Endothelial cell of umbilical vein (primary cell): ENCODE measurements at places on chromosomes 3 and 15. TPM values are rescaled to one million over a fixed set of nuclear protein-coding genes. Genes with fewer than 3 reads are reported as not detected.

DNA sequence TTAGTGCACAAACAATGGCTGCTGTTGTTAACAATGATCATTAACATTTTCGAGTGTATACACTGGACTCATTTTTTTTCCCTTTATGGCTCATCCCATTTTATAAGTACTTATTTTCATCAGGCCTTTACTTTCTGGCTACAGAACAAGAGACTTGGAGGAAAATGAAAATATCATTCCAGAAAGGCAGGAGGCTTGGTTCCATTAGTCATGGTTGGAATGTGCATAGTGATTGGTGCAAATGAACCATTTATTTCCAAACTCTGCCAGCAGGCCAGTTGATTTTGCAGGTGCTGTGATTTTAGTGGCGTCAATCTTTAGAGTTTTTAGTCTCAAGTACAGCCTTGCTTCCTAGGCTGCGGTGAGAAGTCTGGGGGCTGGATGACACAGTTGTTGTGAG lies 151.8 kb downstream of the ITPR1 start:
- no peak for DNase-seq

GRCh38 chr3:169457807-169458697 lies 205.5 kb downstream of the MECOM start:
- no peak for DNase-seq

- DNase-seq = no peak
Observed at GRCh38 chr3:37148208-37148607, 26.2 kb downstream of the LRRFIP2 start.

GRCh38 chr3:59001675-59002074 lies 48.1 kb downstream of the CFAP20DC start:
- DNase-seq = no peak

The GOLIM4 gene
- 39.7 and 40.8 TPM in 2 replicates for total RNA-seq

The CFAP20DC gene
- 1.9 and 2.1 TPM in 2 replicates for total RNA-seq

- DNase-seq = no peak
Observed at GRCh38 chr3:184479426-184480126, 82.0 kb upstream of the EPHB3 start.

- no peak for DNase-seq
Observed at GRCh38 chr15:59266028-59266427, 59.4 kb downstream of the LDHAL6B start.

DNA sequence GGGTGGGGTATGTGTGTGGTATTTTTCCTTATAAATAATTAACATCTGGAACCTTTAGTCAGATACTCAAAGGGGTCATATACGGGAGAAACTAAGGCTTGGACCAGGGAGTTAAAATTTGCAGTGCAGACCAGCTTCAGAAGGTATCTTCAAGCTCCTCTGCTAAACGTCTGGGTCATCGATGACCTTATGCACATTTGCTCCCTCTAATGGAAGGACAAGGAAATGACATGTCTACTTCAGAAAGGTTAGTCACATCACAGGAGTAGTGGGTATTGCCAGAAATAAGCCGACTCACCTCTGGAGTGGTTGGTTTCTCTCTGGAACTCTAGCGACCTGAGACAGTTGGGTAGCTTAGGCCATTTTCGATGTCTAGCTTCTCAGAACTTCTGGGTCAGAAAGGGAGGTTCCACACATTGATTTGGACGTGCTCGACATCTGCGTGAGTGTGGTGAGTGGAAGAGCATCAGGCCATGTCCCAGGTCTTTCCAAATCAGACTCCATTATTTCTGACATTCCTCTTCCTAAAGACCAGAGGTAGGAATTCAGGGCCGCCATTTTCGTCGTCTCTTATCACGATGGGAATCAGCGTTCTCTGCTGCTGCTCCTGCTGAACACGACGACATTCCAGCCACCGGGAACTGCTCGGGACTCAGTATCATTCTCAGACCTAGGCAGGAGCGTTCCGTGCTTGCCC lies 31.8 kb upstream of the RASA2 start:
- DNase-seq = peak; percentile 71

The OR4F15 gene
- not detected in 2 replicates for total RNA-seq

DNA sequence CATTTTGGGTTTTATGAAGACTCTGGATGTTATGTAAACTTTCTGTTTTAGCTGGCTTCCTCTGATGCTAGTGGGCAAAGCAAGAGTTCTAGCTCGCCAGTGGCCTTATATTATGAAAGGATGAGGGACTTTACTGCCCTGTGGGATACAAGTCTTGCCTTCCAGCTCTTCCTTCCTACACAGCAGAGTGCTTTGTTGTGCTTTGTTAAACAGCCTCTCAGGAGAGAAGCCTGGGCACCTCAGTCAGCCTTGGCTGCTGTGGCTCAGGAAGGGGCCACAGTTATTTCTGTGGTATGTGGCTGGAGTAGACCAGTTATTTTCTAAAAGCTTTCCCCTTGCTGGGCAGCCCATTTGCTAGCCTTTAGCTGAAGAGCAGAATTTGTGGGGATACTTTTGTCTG lies 69.5 kb upstream of the SUCLG2 start:
- DNase-seq = no peak

GRCh38 chr3:142896201-142896755 lies 7.4 kb upstream of the PCOLCE2 start:
- no peak for DNase-seq

DNA sequence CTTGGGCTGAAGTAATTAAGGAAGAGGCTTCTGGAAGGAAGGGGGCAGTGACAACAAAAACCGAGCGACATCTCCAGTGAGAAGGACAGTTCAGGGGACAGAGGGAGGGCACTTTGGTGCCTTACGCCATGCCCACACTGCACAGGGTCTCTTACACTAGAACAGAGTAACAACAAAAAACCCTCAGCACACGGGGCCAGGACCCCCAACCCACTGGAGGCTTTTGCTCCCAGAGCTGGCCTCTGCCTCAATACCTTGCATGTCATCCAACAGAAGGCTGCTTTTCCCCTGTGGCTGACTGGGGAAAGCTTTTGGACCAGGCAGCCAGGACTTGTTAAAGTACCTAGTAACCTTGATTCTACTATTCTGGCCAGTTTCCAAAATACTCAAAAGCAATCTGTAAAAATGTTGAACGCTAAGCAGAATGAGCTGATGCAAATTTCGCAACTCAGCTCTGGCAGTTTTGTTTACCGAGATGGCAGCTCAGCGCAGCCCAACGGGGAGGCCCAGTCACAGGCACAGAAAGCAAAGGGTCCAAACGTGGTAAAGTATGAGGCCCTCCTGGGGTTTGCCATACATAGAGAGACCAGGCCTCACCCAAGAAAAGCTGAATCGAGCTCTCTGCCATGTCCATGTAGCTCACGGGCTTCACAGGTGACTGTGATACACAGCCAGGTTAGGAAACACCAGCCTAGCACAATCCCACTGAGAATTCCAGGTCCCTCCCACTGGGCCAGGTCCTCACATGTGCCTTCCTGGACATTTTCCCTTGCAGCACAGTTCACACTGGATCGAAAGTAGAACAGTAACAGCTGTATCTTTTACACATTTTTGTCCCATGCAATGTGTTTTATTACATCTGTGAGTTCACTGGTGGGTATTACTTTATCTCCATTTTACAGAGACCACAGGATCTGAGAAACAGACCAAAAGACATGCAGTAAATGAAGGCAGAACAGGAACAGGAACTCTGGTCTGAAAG lies 6.0 kb downstream of the CHCHD4 start:
- DNase-seq = no peak

The AP3S2 gene
- total RNA-seq = 20.4 and 31.1 TPM in 2 replicates

GRCh38 chr3:66018057-66019033 lies 20.4 kb downstream of the MAGI1 start:
- DNase-seq = no peak

DNA sequence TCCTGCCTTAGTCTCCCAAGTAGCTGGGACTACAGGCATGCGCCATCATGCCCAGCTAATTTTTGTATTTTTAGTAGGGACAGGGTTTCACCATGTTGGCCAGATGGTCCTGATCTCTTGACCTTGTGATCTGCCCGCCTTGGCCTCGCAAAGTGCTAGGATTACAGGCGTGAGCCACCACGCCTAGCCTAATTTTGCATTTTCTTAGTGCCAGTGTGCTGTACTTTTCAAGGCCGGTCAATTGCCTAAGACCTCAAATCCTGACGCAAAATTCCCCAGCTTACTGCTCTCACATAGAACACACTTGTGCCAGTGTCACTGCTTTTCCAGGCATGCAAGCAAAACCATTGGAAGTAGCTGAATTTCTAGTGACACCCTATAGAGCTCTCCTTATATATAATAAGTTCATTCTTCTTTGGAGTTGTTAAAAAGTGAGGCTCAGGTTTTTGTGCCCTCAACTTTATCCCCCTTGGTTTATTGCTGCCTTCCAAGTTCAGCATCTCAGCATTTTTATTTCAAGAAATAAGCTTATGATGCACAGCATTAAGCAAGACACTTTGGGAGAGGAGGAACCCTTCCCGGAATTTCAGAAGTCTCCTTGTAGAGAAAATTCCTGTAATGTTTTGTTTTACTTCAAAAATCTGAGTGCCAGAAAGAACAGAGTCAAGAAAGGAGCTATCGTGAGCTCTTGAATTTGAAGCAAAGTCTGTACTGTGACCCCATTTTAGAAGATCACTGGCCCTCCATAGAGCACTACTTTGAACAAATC lies 93.2 kb downstream of the FILIP1L start:
- DNase-seq = no peak

The WNT7A gene
- not detected in 2 replicates for total RNA-seq

DNA sequence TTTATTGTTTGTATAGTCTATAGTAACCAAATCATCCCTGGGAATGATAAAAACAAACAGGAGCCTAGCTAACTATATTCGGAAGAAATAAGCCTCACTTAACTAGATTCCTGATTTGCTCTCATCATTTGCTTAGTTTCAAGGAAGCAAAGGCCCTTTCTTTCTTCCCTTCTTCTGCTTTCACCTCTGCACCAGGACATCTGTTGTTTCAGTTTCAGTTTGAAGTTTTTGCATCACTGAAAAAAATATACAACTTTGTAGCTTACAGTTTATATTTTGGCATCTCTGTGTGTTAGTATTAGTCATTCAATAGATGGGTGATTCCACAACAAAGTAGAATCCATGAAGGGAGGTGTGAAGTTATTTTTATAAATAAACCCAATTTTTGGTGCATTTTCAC lies 113.6 kb upstream of the SNTN start:
- no peak for DNase-seq

- no peak for DNase-seq
Observed at GRCh38 chr3:161854232-161854771, 357.7 kb downstream of the OTOL1 start.

- no peak for DNase-seq
Observed at GRCh38 chr3:145902166-145902565, 258.8 kb downstream of the PLOD2 start.

The CCNDBP1 gene
- 39.9 and 41.4 TPM in 2 replicates for total RNA-seq

DNA sequence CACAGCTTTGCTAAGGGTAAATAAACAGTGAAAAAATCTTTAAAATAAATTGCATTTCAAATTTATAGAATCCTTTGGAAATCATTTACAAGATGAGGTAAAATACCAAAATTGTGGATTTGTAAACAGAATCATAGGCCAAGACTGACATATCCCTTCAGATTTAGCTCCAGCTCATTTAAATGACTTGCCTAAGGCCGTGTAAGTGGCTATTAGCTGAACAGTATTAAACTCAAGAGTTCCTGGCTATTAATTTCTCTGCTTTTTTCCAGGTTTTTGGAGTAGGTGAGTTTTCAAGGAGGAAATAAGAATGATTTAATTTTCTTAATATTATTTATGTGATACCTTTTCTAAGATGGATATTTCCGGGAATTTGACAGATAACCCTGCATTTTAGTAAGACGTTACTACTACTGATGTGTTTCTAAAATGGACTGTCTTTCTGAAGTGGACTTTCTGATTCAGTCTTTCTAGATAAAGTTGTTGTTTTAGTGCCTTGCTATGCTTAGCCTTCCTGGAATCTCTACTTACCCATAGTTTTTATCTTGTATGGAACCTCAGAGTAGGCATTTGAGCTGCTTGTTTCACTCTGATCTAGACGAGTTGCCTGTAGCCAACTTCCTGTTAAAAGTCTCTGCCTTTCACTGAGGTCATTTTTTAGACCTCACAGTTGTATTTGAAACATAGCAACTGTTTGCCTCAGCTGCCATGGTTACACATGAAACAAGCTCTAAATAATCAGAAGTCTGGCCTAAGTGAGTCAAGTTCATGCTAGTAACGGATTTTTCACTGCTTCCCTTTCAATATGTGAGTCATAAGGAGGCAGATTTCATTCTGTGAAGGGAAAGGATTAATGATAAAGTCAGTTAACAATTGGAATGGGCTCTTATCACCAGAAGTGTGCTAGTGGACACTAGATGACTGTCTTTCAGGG lies 127.0 kb downstream of the KLHL25 start:
- DNase-seq = peak; percentile 99

DNA sequence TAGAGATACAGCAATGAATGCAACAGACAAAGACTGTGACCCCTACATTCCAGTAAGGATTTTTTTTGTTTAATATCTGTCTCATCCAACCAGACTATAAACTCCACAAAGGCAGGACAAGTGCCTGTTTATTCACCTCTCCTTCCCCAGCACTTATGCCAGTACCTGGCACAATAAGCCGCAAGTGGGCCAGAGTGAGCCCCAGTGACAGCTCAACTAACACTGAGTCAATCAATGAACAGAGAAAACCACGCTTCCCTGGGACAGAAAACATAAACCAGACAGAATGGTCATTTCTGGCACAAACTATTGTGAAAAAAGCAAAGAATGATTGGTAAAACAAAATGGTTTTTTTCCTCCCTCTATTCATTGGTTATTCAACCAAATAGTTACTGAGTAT lies 52.2 kb downstream of the RYK start:
- DNase-seq = no peak

DNA sequence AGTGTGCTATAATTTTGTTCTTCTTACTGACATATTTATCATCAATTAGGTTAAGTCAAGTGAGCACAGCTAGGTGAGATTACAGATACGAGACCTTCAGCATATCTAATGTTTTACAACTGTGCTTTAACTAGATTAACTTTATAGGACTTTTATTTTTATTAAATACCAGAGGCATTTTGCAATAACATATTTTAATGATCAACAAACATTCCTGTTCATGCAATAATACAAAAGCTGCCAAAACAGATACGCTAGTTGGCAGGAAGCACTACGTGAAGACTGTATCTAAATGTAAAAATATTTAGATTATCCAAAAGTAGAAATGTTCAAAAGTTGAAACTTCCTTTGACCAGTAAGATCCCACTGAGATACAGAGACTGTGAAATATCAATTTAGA lies 139.1 kb downstream of the CBLB start:
- peak; percentile 8 for DNase-seq

- peak; percentile 13 for DNase-seq
Observed at GRCh38 chr3:45105855-45106671, 40.1 kb downstream of the CDCP1 start.

The PSMD6 gene
- total RNA-seq = 89.4 and 90.8 TPM in 2 replicates

GRCh38 chr3:126084768-126085180 lies 850 bp upstream of the SLC41A3 start:
- no peak for DNase-seq
